ENCODE measurements at places on chromosomes 13 and 19. TPM values are rescaled to one million over a fixed set of nuclear protein-coding genes. Genes with fewer than 3 reads are reported as not detected.

SHKBP1 gene
- 27.7 TPM for total RNA-seq

MEIS3 gene
- total RNA-seq, result 0.37 TPM

HTR2A gene
- total RNA-seq, result not detected

CACNA1A gene
- total RNA-seq, result 0.14 TPM

CALR3 gene
- total RNA-seq, result not detected

AMER2 gene
- total RNA-seq, result not detected

SIAH3 gene
- total RNA-seq, result under 0.01 TPM

NOTCH3 gene
- 0.84 TPM for total RNA-seq

ZNF792 gene
- total RNA-seq, result 55.2 TPM

NKPD1 gene
- 0.37 TPM for total RNA-seq

DHPS gene
- 52.9 TPM for total RNA-seq

PCDH20 gene
- 0.17 TPM for total RNA-seq

PGLYRP2 gene
- 0.05 TPM for total RNA-seq

Measured in dermis blood vessel endothelial cell (primary cell).